AG04449 (cell line): ENCODE measurements at places on chromosomes 11 and 22.

DNA sequence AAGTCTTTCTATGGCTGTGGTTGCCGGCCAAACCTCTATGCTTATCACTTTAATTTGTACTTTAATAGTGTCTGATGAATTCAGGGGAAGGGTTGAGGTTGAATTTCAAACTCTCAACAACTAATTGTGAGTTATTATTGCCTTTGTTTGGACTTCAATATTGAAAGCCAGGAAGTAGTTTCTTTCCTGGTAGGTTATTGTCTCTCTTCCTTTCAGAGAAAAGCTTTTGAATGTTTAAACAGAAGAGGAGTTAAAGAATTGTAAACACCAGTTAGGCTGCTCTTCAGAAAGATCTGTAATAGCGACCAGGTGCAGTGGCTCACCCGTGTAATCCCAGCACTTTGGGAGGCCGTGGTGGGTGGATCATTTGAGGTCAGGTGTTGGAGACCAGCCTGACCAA, 22.2 kb downstream of the NNMT start:
- DNase-seq, result no peak

DNA sequence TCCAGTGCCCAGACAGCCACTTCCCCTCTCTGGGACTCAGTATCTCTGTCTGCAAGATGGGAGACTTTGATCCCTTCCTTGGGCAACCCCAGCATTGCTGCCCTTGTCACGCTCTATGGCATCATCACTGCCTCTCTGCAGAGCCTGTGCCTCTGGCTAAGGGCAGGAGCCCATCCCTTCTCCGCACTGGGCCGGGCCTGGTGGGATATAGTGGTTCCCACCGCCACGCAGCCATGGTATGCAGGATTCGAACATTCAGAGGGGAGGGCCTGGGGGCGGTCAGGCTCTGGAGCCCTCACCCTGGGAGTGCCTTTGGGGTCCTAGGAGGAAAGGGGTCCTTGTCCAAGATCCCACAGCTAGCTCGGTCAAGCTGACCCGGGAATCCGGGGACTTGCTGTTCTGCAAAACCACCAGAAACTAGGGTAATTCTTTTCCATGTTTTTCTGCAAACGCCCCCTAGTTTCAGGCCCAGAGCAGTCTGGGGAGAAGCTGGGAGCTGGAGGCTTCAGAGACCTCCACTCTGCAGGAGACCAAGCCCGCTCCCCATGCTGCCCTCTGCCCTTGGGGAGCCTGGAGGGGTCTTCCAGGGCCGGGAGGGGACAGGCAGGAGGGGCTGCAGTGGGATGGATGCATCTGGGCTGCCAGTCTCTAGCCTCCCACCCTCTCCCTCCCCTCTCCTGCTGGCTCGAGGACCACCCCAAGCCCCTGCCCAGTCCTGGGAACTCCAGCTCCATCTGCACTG, 24.4 kb upstream of the CBX7 start:
- no peak for DNase-seq

DNA sequence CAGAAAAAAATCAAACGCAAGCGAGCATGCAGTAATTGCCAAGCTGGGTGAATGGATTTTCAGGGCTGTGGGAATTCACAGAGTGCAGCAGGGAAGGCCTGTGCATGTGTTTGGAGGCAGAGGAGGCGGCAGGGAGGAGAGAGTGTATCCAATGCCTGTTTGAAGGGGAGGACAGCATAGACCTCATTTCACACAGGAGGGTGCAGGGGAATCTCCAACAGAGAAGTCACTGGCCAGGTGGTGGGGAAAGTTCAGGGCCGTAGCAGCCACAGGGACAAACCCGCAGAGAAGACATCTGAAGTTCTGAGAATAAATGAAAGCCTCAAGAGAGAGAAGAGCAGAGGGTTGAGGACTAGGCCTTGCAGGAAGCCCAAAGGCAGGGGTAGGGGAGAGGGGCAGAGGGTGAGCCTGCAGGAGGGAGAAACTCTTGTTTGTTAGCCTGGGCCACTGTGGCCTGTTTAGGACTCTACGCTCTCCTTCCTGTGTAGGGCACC, 19.2 kb upstream of the KDM2A start:
- DNase-seq, result no peak

- DNase-seq, result no peak
Measured at GRCh38 chr11:69812946-69813345, 6.3 kb downstream of the FGF3 start.

- no peak for DNase-seq
Measured at GRCh38 chr11:35539781-35540281, 14.4 kb upstream of the PAMR1 start.

- DNase-seq, result no peak
Measured at GRCh38 chr11:43898574-43898973, 17.9 kb downstream of the ALKBH3 start.

- no peak for DNase-seq
Measured at GRCh38 chr11:15258433-15259165, 143.9 kb downstream of the INSC start.

DNA sequence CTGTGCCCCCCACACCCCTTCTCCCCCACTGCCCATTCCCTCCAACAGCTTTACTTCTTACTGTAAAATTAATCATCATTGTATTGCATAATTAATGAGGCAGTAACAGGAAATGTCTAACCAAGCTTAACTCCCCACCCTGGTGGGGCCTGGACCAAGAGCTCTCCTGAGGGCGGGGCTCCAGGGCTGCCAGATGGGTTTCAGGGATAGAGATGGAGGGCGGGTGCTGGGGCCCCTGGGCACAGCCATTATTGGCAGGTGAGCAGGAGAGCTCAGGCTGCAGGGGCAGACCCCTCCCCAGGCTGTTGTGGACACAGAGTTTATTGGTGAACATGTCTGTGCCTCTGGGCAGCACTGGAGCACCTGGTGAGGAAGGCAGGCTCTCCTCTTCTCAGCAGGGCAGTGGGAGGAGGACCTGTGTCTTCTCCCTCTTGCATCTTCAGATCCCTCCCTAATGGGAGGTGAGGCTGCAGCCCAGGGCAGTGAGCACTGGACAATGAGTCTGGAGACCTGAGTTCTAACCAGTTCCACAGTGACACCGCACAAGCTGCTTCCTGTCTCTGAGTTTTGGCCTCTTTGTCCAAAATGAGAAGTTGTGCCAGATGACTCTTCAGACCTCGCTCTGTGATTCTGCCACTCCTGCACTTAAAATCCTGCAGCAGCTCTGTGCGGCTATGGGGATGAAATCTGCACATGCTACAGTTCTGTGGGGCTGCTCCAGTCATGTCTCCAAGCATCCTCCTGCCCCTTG, 233.3 kb downstream of the CEP164 start:
- no peak for DNase-seq

- DNase-seq, result no peak
Measured at GRCh38 chr22:49525360-49525759, 302.3 kb downstream of the BRD1 start.

GRCh38 chr11:115134926-115135325, 369.3 kb downstream of the CADM1 start:
- DNase-seq, result no peak

GRCh38 chr11:123775289-123775688, 21.0 kb upstream of the OR6X1 start:
- no peak for DNase-seq

GRCh38 chr11:71505781-71506180, 21.3 kb upstream of the KRTAP5-7 start:
- DNase-seq, result no peak

DNA sequence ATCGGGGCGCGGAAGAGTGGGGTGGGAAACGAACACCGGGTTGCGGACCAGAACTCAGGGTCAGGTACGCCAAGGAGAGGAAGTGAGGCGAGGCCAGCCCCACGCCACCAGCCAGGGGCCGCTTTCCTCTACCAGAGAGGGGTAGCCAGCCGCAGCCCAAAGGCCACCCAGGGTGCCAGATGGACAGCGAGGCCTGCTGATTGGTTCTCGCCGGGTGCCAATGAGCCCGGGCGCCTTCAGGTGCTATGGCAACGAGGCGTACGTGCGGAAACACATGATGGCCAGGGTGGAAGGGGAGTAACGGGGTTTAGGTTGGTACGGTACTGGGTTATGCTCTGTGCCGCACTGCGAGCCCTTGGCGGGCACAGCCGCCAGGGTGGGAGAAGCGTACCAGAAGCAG, 128.9 kb downstream of the SERGEF start:
- DNase-seq, result no peak

DNA sequence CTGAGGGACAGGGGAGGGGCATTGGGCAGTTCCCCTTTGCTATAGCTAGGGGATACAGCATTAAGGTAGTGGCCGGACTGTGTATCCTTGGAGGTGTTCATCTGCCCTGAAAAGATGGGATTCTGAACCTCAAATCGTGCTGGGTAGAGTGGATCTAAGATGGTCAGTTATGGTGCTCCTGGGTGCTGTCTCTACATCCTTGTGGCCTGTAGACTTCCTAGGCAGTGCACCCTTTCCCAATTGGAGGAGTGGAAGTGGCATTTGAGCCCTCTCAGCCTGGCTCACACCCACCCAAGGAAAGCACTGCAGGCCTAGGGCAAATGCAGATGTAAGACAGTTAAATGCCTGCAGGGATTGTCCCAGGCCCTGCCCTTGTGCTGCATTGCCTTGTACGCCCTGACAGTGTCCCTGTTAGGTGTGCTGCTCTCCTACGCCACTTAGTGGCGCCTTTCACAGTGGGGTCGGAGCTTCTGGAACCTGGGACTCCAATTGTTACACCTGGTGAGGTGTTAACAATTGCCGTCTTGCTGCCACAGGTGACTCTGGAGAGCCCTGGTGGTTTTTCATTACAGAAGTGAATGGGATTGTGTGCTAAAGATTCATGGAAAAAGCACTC, 35.0 kb downstream of the PPFIBP2 start:
- DNase-seq, result no peak

DNA sequence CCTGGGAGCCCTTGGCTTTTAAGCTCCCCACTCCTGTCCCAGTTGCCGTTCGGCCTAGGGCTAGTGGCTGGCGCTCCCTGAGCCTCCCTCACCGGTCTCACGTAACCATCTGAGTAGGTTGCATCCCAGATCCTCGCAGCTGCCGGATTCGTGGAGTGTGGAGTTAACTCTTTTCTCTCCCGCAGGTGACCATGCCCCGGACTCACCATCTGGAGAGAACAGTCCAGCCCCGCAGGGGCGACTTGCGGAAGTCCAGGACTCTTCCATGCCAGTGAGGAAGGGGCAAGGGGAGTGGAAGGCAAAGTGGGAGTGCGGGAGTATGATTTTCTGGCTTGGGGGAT, 902 bp downstream of the MUS81 start:
- no peak for DNase-seq

DNA sequence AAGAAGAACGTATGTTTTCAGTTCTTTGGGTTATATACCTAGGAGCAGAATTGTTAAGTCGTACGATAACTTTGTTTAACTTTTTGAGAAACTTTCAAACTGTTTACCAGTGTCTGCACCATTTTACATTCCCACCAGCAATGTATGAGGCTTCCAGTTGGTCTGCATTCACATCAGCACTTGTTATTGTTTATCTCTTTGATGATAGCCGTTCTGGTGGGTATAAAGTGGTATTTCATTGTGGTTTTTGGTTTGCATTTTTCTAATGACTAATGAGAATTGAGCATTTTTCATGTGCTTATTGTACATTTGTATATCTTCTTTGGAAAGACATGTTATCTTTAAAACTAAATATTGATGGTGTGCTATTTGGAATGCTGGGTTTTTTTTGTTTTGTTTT, 59.8 kb downstream of the KDM2A start:
- DNase-seq, result no peak

GRCh38 chr11:33413301-33413700, 156.1 kb downstream of the HIPK3 start:
- DNase-seq, result no peak

DNA sequence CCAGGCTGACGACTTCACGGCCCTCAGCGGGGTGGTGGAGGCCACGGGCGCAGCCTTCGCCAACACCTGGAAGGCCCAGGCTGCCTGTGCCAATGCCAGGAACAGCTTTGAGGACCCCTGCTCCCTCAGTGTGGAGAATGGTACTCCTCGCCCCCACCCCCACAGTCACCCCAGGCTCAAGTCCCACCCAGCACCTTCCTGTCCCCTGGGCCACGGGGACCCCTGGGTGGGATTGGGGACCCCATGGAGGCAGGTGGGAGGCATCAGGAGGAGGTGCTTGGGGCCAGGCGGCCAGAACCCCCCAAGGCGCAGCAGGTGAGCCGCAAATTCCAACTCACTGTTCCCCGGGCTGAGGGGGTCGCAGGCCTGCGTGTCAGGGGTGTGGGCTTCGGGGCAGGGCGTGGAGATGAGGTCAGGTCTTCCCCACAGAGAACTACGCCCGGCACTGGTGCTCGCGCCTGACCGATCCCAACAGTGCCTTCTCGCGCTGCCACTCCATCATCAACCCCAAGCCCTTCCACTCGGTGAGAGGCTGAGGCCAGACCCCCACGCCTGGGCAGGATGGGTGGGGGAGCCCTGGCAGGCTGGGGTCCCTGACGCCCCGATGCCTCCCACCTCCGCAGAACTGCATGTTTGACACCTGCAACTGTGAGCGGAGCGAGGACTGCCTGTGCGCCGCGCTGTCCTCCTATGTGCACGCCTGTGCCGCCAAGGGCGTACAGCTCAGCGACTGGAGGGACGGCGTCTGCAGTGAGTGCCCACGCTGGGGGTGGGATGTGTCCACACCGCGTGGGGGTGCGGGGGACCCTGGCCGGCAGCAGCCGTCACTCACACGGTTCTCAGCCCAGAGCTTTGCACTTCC, 9.4 kb downstream of the MUC5B start:
- no peak for DNase-seq

GRCh38 chr11:77111277-77111676, 8.6 kb downstream of the OMP start:
- DNase-seq, result no peak

- no peak for DNase-seq
Measured at GRCh38 chr11:102840018-102840417, 3.4 kb downstream of the MMP3 start.

DNA sequence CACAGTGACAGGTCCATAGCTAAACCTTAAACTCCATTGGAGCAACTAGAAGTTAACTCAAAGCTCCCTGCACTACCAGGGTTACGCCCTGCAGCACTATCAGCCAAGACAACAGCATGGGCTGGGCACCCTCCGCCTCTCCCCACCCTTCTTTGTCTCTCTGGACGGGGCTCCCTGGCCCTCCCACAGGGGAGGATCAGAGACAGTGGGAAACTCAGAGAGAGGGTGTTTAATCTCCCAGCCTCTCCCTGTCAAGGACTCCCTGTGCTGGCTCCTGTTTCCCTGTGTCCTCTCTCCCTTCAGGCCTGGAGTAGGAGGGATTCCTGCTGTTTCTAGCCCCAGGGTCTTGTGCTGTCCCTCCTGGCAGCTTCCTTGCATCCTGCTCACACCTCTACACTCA, 56.9 kb upstream of the CSNK2A3 start:
- DNase-seq, result no peak
